ENCODE measurements at places on chromosomes 3 and 15.

DNA sequence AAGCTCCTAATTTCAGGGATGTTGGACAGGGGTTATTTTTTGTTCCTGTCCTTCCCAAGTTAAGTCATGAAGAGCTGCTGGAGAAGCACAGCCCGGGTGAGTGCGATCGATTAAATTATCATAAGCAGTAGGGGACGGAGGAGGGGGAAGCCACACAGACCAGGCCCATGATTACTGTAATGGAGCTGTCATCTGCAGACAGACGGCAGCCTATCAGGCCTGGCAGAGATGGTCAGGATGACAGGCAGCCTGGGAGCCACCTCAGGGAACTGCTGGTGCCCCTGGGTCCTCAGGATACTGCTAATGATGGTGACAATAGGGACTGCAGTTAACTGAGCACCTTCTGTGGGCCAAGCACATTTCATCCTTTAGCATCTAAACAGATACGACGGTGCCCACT is 147.7 kb downstream of the RAB11A start:
- no peak for DNase-seq

DNA sequence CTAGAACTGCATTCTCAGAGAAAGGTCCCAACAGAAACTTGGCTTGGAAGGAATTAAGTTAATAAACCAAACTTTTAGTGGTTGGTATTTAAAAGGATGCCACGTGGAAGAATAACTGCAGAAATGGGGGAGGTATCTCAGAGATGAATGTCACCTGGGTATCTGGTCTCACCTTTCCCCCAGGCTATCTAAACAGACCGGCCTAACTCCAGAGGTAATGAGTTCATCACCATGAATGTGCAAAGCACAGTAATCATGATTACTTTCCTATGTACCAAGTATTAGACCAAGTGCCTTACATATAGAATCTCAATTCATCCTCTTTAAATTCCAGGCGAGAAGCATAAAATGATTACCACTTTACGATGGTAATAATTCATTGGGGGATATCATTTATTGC is 80.8 kb downstream of the FBN1 start:
- DNase-seq: no peak

GRCh38 chr3:47421741-47422649 is 41.2 kb downstream of the PTPN23 start:
- peak; percentile 8 for DNase-seq

- DNase-seq: no peak
Measured at GRCh38 chr3:193348686-193349085, 29.9 kb downstream of the ATP13A5 start.

- DNase-seq: peak; percentile 46
Measured at GRCh38 chr3:50226888-50227389, 9.1 kb upstream of the GNAI2 start.

- no peak for DNase-seq
Measured at GRCh38 chr3:141051443-141052200, 475 bp downstream of the SPSB4 start.

DNA sequence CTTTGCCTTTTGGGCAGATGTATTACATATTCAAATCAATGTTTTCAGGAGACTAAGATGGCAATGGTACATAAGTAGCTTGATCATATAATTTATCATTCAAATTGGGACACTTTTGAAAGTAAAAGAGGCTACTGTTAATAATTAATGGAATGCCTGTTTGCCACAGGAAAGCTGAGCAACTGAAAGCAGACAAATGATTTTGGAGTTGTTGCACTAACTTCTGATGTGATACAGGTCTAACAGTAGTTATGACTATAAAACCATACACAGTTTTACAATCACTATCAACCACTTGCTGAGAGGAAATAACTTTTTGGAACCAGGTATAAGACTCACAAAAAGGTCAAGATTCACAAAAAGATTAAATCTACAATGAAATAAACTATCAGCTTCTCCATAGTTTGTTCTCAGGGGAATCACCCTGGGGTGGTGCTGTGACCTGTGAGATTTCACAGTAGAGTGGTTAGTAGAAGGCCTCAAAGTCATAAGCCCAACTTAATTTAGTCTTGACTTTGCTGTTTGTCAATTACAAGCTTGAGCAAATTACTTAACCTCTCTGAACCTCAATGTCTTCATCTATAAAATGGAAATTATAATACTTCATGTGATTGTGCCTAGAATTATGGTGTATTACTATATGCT is 42.7 kb downstream of the HHLA2 start:
- DNase-seq: no peak

GRCh38 chr3:21256932-21257331 is 494.1 kb downstream of the ZNF385D start:
- DNase-seq: no peak

- DNase-seq: no peak
Measured at GRCh38 chr15:95644100-95644875, 686.2 kb upstream of the NR2F2 start.

- no peak for DNase-seq
Measured at GRCh38 chr15:99185414-99186130, 63.8 kb downstream of the TTC23 start.

GRCh38 chr3:107414325-107414964 is 37.2 kb downstream of the CCDC54 start:
- DNase-seq: no peak

DNA sequence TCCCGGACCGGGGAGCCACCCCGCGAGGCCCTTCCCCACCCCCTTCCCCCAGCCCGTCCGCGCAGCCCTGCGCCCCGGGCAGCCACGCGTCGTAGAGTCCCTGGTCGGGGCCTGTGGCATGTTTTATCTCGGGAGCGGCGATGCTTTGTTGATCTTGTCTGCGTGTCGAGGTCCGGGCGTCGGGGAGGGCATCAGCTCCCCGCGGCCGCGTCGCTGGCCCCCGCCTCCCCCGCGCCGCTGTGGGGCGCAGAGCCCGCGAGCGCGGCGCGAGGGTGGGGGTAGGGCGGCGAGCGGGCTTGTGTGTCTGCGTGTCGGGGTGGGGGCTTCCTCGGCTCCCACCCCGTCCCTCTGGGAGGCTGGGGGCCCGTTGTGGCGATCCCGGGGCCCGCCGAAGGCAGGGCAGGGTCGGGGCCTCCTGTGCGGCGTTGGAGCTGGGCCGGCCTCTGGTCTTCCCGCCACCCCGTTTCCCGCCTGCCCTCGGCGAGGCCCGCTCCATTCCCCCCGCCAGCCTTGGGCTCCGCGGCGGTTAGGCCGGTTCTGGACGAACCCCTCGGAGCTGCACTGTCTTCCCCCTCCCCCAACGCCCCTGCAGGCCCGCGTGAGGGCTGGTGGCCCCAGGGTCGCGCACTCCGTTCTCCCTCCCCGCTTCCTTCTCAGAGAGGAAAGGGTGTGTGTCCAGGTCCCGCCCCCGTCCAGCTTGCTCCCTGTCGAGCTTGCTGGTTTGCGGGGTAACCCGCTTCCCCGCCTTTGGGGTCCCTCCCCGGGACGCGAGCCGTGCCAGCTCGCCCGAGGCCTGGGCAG is 695 bp downstream of the GMPS start:
- DNase-seq: peak; percentile 42

- DNase-seq: no peak
Measured at GRCh38 chr3:187628169-187628568, 42.0 kb downstream of the SST start.

DNA sequence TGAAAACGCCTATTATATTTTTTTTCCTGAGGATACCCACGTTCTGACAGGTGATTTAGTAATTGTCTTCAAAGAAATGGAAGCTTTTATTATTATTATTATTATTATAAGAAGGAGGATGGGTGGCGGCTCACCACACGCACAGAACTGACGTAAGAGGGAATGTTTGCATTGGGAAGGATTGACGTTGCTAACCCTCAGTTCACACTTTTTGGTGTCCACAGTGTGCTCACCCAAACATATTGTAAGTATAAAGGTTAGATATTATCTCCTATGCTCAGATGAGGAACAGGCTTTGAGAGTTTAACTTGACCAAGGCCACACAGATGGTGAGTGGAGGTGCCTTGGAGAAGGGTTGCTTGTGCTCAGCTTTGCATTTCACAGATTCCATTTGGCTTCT is 533.5 kb upstream of the TBL1XR1 start:
- DNase-seq: no peak

- no peak for DNase-seq
Measured at GRCh38 chr3:123449997-123450604, 1.2 kb upstream of the ADCY5 start.

DNA sequence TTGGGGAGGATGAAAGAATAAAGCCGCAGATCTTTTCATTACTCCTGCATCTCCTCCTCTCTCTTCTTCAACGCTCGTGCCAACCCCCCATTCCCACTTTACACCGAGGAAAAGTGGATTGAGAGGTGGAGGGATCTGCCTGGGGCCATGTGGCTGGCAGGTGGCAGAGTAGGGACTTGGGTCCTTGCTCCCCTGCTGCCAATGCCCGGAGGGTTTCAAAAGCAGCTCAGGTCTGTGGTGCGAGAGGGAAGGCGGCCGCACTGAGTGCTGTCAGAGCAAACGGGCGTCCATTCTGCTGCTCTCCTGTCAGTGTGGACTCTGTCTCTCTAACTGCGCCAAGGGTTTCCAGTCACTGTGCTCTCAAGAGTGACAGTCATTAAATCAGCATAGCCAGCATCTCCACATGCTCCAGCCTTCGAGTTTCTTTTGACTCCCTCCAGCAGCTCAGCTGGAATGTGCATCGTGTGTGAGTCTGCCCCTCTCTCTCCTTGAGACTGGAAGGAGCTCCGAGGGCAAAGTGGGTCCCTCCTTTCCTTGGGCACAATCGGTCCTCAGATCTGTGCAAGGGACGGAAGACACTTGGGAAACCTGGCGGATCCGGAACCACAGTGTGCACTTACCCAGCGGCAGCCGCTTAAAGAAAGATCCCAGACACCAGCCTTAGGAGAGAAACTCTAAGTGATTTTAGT is 68.6 kb downstream of the VGLL4 start:
- no peak for DNase-seq

GRCh38 chr3:196990601-196991007 is 22.0 kb upstream of the PIGZ start:
- DNase-seq: no peak

- DNase-seq: no peak
Measured at GRCh38 chr15:85112997-85113396, 131.3 kb downstream of the PDE8A start.

DNA sequence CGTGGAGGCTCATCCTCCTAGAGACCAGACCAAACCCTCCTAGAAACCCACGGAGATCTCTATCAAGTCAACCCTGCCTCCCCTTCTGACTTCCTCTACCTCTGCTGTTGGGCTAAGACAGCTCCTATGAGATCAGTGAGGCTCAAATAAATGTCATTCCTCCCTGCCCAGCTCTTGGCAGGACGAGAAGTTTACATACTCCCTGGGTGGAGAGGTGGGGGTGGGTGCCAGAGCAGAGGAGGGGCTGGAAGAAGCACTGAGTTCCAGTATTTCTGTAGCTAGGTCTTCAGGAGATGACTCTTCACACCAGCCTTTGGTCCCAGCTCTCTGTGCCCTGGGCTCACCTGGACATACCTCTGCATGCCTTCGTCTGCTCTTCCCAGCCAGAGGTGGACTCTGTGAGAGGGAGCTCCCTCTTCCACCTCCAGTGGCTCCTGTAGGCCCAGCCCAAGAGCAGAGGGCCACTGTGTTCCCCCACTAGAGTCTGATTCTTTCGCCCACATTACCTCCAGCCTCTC is 42.4 kb upstream of the TLE3 start:
- no peak for DNase-seq

- no peak for DNase-seq
Measured at GRCh38 chr3:184731786-184732537, 20.1 kb upstream of the MAGEF1 start.

- no peak for DNase-seq
Measured at GRCh38 chr15:25242166-25242879, 196.5 kb downstream of the UBE3A start.

- DNase-seq: no peak
Measured at GRCh38 chr3:88509582-88509981, 359.8 kb downstream of the C3orf38 start.

DNA sequence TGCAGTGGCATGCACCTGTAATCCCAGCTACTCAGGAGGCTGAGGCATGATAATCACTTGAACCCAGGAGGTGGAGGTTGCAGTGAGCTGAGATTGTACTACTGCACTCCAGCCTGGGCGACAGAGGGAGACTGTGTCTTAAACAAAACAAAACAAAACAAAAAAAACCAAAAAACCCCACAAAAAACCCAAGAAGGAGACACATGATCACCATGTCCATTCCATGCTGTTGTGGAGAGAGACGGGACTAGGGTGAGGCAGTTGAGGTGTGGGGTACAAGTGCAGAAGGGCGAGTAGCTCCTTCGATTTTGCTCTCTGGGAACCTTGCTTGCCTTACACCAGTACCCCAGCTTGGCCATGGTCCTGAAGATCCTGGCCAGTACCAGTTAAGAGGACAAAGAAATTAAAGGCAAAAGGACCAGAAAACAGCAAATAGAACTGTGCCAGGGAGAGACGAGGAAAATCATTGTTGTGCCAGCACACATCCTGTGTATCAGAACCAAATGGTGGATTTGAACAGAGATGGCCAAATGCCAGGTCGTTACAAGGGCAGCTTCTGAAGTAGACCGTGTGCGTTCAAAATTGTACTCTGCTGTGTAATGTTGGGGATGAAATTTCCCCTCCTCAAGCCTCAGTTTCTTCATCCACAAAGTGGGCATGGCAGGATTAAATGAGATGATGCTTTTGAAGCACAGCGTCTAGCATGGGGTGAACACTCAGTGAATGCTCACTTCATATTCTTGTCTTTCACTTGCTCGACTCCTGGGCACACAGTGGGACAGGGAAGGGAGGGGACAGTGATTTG is 42.9 kb upstream of the CTSH start:
- no peak for DNase-seq

DNA sequence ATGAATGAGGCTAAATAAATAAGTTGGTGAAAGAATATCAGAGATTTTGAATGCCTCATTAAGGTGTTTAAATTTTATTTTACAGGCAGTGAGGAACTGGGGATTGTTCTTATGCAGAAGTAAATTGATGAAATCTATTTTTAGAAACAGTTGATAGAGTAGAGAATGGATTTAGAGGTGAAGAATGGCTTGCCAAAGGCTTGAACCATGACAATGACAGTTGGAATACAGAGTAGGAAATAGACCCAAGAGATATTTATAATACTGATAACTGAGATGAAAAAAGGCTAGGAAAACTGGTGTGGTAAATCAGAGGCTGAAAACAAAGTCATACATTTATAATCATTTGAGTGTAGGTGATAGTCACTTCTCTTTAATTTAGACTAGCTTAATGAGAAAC is 39.0 kb upstream of the RBMS3 start:
- DNase-seq: no peak

DNA sequence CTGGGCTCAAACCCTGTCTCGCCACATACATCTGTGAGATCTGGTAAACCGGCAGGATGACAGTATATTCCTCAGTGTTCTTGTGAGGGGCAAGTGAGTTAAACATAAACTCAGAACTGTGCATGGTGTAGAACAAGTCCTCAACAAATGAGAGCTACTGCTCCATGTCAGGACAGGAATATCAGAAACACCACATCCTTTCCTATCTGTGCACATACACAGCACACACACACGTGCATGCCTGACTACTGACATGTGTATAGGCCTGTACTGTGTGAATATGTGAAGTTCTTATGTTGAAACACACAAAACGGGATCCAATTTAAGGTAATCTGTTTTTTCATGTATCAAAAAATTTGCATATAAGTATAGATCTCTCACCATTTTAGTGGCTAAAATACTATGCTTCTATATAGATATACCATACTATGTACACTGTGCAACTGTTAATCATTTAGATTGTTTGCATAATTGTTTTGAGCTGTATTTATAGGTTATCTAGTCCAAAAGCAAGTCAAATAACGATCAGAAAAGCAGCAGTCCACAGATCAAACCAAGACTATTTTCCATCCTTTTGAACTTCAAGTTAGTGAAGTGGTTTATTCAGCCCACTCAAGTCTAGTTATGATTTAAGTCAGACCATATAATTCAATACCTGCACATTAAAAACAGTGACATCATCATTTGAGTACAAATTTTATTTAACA is 44.8 kb downstream of the CCR4 start:
- no peak for DNase-seq

GRCh38 chr15:70248116-70249025 is 150.7 kb upstream of the TLE3 start:
- DNase-seq: no peak
